HCT116 (cell line): ENCODE measurements at places on chromosomes 12 and 14. TPM values are rescaled to one million over a fixed set of nuclear protein-coding genes. Genes with fewer than 3 reads are reported as not detected.

- H3K4me3 ChIP-seq = no peak overlapping the region
- H3K36me3 ChIP-seq = no peaks in the 10 kb centered on the region
- H3K27me3 ChIP-seq = no peaks in the 10 kb centered on the region
Measured at GRCh38 chr12:113077859-113078255, 21.3 kb downstream of the DTX1 start.

The FBXL14 gene
- 19.0 TPM for total RNA-seq

The A2ML1 gene
- not detected for total RNA-seq

DNA sequence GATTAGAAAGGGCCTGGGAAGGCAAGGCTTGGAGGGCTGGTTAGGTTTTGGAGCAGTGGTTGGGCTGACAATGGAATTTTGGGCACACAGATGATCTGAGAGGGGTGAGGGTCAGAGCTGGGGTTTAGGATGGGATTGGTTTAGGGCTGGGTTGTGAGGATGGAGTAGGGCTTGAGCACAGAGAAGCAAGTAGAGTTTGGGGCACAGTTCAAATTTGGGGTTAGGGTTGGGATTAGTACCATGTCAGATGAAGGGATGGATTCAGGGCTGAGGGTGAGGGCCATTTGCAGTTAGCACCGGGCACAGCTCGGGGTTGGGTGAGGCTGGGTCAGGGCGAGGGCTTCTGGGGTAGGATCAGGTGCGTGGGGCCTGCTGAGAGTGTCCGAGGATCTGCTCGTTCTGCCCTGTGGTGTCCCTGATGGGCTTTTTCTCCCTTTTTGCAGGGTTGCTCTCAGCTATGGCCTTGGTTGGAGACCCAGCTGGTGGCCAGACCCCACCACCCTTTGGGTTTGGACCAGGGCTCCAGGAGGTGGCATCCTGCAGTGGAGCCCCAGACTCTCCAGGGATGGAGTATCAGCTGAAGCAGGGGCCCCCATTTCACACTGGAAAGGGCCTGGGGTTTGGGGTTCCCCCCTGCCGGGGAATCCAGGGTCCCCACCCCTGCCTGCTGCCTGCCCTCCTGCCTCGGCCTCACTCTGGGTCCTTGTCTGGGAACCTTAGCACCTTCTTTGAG, 45.6 kb downstream of the KRT80 start:
- H3K4me1 ChIP-seq = peaks cover 78% of the 10 kb centered on the region
- H3K27ac ChIP-seq = peak overlapping the region; percentile 100
- no peaks in the 10 kb centered on the region for H3K27me3 ChIP-seq

DNA sequence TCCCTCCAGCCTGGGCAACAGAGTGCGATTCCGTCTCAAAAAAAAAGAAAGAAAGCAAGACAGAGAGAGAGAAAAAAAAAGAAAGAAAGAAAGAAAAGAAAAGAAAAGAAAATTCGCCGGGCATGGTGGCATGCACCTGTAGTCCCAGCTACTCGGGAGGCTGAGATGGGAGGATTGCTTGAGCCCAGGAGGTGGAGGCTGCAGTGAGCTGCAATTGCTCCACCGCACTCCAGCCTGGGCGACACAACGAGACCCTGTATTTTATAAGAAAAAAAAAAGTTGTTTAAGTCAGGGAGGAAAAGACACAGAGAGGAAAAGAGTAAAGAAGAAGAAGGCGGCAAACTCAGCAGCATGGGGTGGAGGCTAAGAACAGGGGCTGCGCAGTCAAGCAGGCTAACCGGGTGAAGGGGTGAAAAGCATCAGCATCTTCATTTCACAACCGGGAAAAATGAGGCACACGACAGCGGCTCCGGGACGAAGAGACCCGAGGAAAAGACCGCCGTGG, 557 bp upstream of the FICD start:
- no peaks in the 10 kb centered on the region; the same call in 1 of the 2 replicates for H3K36me3 ChIP-seq
- H3K4me1 ChIP-seq = 0 out of 2 replicates have a peak, but pooled peaks cover 3% of the 10 kb centered on the region
- DNase-seq = no peak
- H3K27ac ChIP-seq = no peak overlapping the region
- H3K27me3 ChIP-seq = no peaks in the 10 kb centered on the region

DNA sequence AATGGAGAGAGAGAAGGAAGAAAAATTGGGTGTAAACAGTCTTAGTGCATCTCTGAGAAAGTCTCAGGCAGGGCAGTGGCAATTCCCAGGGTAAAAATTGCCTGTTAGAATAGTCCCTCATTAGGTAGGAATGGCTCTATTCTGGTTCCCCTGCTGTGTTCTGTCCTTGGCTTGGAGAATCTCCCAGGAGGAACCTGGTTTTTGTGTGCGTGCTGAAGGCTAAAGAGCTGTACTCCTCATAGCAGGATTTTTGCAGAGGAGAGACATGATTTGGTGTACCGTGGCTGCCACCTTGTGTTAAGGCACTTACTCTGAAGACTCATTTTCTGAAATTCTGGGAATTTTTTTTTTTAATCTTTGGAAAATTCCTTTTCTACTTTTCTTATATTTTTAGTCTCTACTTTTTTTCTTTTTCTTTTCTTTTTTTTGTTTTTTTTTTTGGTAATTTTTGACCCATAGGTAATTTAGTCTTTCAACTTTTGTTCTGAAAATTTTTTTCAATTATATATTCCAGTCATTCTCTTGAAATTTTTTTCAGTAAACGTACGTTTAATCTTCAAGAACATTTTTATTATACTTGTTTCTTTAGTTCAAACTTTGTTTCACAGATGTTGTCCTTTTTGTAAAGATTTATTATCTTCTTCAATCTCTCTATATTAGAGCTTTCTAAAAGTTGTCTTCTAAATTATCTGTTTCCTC, 63.8 kb downstream of the FBXO33 start:
- DNase-seq = peak; percentile 44
- no peak overlapping the region for H3K27ac ChIP-seq
- no peaks in the 10 kb centered on the region for H3K27me3 ChIP-seq
- no peaks in the 10 kb centered on the region for H3K4me1 ChIP-seq

DNA sequence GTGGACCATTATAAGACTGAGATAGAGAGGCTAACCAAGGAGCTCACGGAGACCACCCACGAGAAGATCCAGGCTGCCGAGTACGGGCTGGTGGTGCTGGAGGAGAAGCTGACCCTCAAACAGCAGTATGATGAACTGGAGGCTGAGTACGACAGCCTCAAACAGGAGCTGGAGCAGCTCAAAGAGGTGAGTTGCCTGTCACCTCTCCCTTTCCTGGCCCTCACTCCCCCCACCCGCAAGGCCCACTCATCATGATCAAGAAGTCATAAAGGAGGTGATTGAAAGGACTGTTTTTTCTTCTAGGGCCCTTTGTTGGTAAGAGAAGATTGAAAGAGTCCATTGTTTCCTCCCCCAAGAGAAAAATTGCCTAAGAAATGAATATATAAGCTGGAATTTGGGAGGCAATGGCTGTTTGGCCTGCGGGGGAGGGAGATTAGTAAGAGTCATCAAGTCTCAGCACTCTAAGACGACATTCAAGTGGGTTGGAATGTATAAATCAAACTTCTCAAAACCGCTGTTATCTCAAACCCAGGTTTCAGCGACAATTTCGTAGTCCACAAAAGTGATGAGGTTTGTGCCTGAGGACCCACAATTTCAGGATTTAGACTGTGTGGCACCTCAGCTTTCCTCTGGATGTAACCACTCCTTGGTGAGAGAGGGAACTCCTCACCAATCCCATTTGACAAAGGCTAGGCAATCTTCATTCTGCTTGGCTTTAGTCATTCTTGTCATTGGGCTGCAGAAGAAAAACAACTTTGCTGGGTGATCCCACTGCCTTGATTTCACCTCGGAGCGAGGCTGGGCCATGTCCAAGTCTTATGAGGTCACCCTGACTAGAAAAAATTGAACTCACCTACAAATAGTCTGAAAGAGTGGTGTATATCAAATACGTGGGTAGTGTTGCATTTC, 966 bp downstream of the BICD1 start:
- peak overlapping the region; percentile 95 for H3K4me3 ChIP-seq
- DNase-seq = peak; percentile 16
- peak overlapping the region; percentile 87 for H3K27ac ChIP-seq
- peaks cover 14% of the 10 kb centered on the region for H3K4me1 ChIP-seq
- H3K27me3 ChIP-seq = no peaks in the 10 kb centered on the region

The DNAJC22 gene
- total RNA-seq = 27.7 TPM

GRCh38 chr12:94609917-94610443, 40.4 kb downstream of the TMCC3 start:
- H3K27ac ChIP-seq = no peak overlapping the region
- no peak for DNase-seq
- no peaks in the 10 kb centered on the region for H3K27me3 ChIP-seq

The TGM1 gene
- total RNA-seq = 5.6 TPM

DNA sequence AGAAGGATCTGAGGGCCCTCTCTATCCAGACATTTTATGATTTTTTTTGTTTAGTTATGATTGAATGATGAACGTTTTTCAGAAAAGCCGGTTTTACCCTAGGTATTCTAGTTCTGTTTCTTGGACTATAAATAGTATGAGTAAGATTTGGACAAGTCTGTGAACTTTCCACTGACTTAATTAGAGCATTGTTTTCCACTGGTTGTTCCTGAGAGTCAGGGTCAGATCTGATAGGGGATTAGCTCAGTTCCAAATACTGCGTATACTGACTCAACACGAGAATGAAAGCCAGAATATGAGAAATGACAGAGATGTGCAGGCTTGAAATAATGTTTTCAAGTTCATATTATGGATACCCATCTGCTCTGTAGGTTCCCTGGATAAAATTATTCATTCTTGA, 361.6 kb downstream of the AEBP2 start:
- no peak for DNase-seq
- no peak overlapping the region for H3K4me3 ChIP-seq
- 0 out of 2 replicates have a peak, but pooled peaks cover 4% of the 10 kb centered on the region for H3K27me3 ChIP-seq
- H3K4me1 ChIP-seq = no peaks in the 10 kb centered on the region
- no peaks in the 10 kb centered on the region for H3K36me3 ChIP-seq

The RIPK3 gene
- not detected for total RNA-seq

DNA sequence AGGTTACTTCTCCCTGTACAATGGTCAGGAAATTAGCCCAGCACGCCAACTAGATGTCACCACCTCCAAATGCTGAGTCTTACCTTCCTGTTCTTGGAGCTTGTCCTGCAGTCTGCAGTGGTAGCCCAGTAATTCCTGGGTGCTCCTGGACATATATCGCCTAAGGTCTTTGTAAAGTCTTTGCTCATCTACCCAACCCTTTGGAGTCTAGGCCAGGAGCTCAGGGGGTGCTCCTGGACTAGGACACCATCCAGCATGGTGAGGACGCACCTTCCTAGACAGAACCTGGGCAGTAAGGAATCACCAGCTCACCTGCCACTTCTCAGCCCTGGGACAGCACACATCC, 569 bp downstream of the SERPINA10 start:
- H3K36me3 ChIP-seq = no peaks in the 10 kb centered on the region
- no peak overlapping the region for H3K4me3 ChIP-seq
- H3K27me3 ChIP-seq = no peaks in the 10 kb centered on the region
- DNase-seq = no peak
- no peaks in the 10 kb centered on the region for H3K4me1 ChIP-seq
- no peak overlapping the region for H3K27ac ChIP-seq

The NINJ2 gene
- not detected for total RNA-seq

- H3K27me3 ChIP-seq = peaks cover 18% of the 10 kb centered on the region; the same call in 1 of the 2 replicates
- DNase-seq = no peak
- no peak overlapping the region for H3K27ac ChIP-seq
- H3K36me3 ChIP-seq = no peaks in the 10 kb centered on the region
Measured at GRCh38 chr14:104470588-104470987, 109.0 kb upstream of the C14orf180 start.

GRCh38 chr12:93183940-93184671, 193.6 kb upstream of the NUDT4 start:
- H3K4me1 ChIP-seq = no peaks in the 10 kb centered on the region
- no peaks in the 10 kb centered on the region for H3K27me3 ChIP-seq
- no peak overlapping the region for H3K4me3 ChIP-seq
- no peaks in the 10 kb centered on the region for H3K36me3 ChIP-seq
- no peak for DNase-seq

The SMCO2 gene
- not detected for total RNA-seq
